Sigmoid colon (tissue), 7 donors: ENCODE measurements at places on chromosomes 7 and 10. TPM values are rescaled to one million over a fixed set of nuclear protein-coding genes. Genes with fewer than 3 reads are reported as not detected.
A peak's percentile ranks its signal among the peaks of the same experiment; 100 is the strongest.

DNA sequence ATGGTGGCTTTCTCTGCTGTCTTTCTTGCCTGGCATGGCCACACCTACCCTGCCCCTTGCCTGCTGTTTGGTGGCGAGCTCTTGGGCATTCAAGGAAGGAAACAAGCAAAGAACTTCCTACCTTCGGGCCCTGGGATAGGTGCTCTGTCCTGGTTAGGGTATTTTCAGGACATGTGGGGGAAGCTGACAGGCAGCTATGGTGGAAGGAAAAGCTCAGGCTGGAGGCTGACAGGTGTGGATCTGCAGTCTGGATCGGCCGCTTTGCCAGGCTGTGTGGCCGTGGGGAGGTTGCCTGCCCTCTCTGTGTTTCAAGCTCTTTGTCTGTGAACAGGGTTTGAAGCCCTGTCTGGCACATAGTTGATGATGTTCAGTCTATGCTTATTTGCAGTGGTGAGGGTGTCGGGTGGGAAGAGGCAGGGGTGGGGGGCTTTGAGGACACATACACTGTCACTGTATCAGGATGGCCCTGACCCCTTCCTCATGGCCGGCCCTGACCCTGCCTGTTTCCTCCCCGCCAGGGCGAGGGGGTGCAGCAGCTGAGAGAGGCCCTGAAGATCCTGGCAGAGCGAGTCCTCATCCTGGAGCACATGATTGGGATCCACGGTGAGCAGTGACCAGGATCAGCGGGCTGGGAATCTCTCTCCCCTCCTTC, 73.7 kb downstream of the MYL10 start:
- no peak for DNase-seq

- no peak for DNase-seq
These were observed 14.7 kb downstream of the HSPB1 start for GRCh38 chr7:76316984-76317781.

- peak; percentile 78 for DNase-seq
These were observed 40.9 kb upstream of the MET start for GRCh38 chr7:116630932-116631671.

GRCh38 chr7:141157138-141157765, 83.4 kb downstream of the TMEM178B start:
- DNase-seq = no peak

ITIH2 gene
- total RNA-seq = not detected

DNA sequence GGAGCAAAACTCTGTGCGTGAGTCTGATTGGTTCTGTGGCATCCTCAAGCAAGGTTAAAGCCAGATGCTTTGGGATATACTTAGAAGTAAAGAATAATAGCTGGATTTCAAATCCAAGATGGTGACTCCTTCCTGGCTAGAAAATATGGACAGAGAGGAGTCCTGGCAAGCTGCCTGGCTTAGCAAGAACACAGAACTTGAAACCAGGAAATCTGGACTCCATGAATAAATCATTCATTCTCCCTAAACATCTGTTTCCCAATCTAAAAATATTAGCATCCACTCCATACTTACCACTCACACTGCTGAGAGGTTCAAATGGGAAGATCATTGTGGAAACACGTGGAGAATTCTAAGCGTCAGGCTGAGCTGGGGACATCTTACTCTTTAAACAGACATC, 1074.1 kb upstream of the AUTS2 start:
- DNase-seq = no peak

CTBP2 gene
- 52.5 TPM for total RNA-seq

- DNase-seq = no peak
These were observed 196.2 kb upstream of the AGK start for GRCh38 chr7:141355032-141355431.

- DNase-seq = no peak
These were observed 21.8 kb upstream of the AKR1B1 start for GRCh38 chr7:134480730-134481129.

DNA sequence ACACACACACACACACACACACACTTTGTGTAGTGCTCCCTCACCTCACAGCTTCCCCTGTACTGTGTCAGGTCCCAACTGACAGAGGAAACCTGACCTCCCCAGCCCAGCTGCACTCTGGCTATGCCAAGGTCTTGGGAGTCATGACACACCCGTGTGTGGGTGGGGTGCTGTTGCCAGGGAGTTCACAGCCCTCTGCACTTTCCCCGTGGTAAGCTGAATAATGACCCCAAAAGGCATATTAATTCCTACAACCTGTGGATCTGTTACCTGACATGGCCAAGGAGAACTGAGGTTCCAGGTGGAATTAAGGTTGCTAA, 8.9 kb upstream of the NANOS1 start:
- DNase-seq = peak; percentile 30

DNA sequence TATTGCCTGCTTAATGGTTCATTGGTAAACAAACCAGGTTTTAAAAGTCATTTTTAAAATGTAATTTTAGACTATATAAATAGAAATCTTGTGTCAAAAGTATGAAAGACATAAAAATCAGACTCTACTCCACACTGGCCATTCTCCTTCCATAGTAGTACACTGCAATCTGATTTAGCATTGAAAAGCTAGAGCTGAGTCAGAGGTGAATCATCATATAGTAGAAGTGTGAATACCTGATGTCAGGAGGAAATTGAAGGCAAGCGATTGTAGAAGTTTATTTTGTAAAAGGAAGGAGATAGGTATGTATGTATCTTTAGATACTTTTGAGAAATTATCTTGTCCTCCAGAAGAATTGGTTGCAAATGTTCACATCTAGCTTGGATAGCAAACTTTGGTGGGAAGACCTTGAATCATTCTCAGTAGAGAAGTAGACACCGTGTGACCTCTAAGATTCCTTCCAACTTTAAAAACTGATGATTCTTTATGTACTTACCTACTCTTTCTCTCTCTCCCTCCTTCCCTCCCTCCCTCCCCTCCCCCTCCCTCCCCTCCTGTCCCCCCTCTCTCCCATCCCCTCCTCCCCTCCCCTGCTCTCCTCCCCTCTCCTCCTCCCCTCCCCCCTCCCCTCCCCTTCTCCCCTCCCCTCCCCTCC, 88.1 kb downstream of the BTAF1 start:
- no peak for DNase-seq

- no peak for DNase-seq
These were observed 83.2 kb downstream of the ZNRF2 start for GRCh38 chr7:30367561-30367960.

- no peak for DNase-seq
These were observed 35.8 kb upstream of the GRID1 start for GRCh38 chr10:86402283-86402941.

DNA sequence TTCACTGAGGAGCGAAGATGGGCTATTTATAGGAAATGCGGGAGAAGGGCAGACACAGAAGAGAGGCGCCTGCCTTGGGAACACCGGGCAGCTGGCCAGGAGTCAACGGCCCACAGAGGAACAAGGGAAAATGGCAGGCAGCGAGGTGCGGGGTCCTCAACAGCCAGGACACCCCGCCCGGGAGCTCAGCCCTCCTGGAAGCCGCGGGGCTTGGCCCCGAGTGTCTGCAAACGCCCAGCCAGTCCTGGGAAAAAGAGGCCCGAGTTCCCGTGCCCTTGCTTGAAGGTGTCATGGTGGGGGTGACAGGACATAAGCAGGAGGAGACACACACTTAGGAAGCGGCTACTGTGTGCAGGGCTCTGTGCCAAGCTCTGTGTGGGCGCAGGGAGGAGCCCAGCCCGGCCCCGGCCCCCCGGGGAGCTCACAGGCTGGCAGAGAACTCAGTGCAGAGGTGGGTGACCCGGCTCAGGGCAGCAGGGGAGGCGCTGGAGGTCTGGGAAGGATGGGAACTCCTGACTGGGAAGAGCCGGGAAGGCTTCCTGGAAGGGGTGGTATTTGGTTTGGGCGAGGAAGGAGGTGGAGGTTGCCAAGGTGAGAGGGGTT, 79.9 kb downstream of the ELFN1 start:
- peak; percentile 54 for DNase-seq
